ENCODE measurements at places on chromosomes 12 and 14. TPM values are rescaled to one million over a fixed set of nuclear protein-coding genes. Genes with fewer than 3 reads are reported as not detected.

DNA sequence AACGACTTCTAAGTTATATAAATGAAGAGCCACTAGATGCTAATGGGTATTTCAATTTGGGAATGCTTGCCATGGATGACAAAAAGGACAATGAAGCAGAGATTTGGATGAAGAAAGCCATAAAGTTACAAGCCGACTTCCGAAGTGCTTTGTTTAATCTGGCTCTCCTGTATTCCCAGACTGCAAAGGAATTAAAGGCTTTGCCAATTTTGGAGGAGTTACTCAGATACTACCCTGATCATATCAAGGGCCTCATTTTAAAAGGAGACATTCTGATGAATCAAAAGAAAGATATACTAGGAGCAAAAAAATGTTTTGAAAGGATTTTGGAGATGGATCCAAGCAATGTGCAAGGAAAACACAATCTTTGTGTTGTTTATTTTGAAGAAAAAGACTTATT lies 52.8 kb downstream of the TMTC3 start:
- DNase-seq = no peak

DNA sequence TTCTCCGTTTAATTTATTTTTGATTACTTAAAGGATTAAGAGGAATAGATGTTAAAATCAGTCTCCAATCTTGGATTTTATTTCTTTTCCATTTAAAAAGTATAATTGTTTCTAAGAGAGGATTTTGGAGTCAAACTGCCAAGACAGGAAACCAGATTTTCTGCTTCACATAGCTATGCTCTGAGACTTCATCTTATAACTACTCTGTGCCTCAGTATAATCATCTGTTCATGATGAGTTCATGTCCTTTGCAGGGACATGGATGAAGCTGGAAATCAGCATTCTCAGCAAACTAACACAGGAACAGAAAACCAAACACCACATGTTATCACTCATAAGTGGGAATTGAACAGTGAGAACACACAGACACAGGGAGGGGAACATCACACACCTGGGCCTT lies 9.0 kb upstream of the TAS2R31 start:
- no peak for DNase-seq

GRCh38 chr14:74824997-74825396 lies 50.9 kb downstream of the PROX2 start:
- no peak for DNase-seq

KRT82 gene
- not detected for total RNA-seq

IKZF4 gene
- total RNA-seq = 7.5 TPM

- no peak for DNase-seq
Observed at GRCh38 chr14:94680862-94681288, 68.7 kb downstream of the SERPINA3 start.

DNA sequence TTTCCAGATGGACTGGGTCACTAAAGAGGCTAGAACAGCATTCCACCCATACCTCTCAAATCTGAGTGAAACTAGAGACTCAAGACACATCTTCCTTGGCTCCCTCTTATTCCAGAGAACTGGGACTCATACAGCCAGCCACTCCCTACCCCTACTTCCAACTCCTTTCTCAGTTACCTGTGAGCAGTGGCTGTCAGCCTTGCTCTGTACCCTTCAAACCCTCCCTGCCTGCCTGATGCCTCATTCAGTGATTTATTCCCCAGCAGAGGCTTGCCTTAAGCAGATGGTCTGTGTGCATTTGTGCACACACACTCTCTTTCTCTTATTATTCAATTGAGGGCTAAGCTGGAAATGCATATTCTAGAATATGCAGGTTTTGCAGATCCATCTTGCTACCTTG lies 14.6 kb downstream of the GPR84 start:
- DNase-seq = no peak

DNA sequence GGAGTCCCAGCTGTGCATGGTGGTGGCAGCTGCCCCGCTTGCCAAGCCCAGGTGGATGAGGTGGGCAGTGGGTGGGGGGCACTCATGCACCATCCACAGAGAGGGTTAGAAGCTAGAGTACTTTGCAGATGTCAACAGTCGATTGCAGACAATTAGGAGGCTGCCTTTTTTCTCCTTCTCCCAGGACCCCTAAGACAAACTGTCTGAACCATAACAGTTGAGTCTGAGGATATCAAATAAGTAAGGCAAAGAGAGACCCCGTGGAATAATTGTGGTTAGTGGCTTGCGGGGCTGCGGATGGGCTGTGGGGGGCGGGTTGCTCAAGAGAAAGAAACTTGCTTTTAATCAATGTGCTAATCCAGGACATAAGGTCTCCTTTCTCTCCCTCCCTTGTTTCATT lies 926.2 kb downstream of the VRK1 start:
- no peak for DNase-seq

HOTAIR gene
- total RNA-seq = not detected

DNA sequence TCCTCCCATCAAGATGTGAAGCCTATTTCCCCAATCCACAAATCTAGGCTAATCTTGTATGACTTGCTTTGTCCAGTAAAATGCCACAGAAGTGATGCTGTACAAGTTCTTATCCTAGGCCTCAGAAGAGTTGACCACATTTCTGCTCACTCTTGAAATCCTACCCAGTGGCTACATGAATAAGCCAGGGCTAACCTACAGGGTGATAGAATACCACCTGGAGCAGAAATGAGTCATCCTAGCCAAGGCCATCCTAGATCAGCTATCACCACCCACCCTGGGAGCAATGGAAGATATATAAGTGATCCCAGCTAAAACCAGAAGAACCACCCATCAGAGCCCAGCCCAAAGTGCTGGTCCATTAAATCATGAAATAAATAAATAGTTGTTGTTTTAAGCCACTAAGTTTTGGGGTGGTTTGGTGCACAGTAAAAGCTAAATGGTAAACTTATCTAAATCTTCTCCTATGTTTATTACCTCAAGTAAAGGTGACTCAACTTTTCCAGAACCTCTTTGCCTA lies 105.1 kb downstream of the RPS29 start:
- no peak for DNase-seq

DNA sequence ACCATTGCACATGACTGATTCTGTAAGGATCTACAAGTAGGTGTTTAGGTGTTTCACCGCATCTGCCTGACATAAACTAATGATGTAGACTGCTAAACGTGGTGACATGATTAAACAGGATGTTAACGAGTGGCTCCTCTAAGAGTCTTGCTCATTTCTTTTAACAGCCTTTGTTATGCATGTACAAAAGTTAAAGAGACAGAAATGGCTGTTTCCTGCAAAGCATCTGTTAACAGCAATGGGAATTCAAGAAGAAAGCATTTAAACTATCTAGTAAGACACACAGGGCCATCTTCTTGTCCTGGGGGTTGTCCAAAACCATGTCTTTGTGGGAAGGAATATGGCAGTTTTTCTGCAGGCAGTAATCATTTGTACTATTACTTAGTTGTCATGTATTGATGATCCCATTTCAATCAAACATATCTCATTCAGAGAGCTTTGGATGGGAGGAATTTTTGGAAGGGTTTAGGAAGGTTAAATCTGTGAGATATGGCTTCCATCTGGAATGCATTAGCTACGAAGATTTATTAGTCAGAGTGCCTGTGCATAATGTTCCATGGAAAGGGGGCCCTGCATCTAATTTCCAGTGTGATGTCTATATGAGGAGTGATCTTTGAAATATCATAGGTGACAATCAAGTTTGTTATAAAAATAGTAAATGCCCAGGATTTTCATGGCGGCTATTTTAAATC lies 495.1 kb downstream of the EGLN3 start:
- no peak for DNase-seq

DNA sequence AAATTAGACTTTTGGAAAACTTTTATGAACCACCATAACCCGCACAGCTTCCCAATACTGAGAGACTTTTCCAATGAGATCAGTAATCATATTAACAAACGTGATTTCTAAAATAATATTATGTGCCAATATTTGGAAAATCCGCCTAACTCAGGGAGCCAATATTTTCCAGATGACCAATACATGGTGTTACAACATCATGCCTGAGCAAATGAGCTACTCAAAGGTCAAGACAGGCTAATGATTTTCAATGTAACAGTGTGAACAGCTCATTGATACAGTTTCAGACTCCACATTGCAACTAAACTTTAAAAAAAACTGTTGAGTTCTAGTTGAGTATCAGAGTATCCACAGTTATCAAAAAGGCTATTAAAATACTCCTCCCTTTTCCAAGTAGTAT lies 46.8 kb downstream of the RNF34 start:
- no peak for DNase-seq

DNA sequence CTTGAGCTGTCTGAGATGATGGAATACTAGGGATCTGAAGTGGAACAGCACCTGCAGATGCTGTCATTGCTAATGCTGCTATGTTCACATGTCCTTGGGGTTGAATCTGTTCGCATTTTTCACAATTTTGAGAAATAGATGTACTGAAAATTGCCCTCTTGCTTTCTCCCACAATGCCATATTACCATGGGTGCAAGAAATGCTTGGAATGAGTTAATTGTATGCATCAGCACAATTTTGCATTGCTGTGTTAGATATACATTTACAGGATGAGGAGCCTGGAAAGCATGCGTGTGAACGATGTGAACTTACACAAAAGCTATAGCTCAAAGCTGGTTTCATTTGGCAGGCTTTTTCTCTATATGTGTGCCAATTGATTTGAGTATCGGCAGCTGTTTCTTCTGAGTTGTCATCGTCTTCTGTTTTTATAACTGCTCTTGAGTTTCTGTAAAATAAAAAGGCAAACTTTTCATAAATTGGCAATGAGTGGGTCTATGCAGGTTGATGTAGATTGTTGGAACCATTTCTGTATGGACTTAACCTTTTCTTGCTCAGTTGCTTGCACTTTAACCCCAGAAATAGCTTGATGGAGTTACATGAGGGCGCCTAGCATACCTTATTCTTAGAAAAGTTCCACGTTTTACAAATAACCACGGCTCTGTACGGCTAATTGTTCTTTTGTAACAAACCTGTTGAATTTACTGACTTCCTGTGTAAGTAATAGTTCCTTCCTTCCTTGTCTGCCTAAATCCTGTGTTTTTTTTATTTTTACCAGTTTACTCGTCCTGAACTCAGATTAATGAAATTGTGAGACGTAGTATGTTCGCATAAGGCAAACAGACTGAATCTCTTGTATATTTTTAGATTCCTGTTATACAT lies 105.9 kb downstream of the FGD4 start:
- no peak for DNase-seq

- no peak for DNase-seq
Observed at GRCh38 chr12:113497693-113498092, 26.0 kb upstream of the LHX5 start.

DNA sequence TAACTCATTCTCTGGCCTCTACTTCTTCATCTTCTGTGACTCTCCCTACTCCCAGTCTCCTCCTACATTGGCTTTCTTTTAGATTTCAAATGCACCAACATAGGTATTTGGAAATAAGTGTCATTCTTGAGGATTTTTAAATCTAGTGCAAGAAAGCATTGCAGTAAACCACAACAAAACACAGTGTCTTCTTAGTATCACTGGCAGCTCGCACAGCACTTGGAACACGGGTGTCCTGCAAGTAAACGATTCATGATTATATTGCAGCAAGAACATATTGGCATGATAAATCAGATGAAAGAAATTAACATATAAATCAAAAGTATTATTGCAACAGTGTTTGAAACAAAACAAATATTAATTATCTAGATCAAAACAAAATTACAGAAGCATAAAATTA lies 45.6 kb downstream of the MAGOHB start:
- DNase-seq = no peak

TAS2R30 gene
- total RNA-seq = 0.72 TPM

DNA sequence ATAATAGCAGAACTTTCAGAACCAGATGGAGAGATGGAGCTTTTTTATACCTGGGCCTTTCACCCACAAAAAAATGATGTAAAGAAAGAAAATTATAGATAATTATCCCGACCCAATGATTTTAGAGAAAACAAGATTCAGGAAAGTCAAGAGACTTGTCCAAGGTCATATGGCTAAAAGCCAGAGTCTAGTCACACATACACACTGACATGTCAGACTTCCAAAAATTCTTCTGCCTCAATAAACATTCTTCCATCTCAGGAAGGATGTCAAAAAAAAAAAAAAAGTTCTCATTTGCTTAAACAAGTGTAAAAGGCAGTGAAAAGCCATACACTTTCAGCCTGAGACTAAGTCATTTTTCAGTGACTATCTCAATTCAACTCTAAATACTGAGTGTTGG lies 116.0 kb downstream of the PRICKLE1 start:
- no peak for DNase-seq

FGD6 gene
- 23.5 TPM for total RNA-seq

DNA sequence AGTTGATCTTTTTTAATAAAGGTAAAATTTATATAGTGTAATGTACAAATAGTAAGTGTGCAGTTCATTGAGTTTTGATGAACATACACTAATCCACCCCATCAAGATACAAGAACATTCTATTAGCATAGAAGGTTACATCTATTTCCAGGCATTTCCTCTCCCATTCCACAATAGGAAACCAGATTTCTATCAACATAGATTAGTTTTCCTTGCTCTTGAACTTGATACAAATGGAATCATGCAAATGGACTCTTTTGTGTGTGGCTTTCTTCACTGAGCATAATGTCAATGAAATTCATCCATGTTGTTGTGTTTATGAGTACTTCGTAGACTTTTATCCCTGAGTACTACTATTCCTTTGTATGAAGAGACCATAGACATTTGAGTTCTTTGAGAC lies 10.8 kb downstream of the STYX start:
- DNase-seq = no peak

DNA sequence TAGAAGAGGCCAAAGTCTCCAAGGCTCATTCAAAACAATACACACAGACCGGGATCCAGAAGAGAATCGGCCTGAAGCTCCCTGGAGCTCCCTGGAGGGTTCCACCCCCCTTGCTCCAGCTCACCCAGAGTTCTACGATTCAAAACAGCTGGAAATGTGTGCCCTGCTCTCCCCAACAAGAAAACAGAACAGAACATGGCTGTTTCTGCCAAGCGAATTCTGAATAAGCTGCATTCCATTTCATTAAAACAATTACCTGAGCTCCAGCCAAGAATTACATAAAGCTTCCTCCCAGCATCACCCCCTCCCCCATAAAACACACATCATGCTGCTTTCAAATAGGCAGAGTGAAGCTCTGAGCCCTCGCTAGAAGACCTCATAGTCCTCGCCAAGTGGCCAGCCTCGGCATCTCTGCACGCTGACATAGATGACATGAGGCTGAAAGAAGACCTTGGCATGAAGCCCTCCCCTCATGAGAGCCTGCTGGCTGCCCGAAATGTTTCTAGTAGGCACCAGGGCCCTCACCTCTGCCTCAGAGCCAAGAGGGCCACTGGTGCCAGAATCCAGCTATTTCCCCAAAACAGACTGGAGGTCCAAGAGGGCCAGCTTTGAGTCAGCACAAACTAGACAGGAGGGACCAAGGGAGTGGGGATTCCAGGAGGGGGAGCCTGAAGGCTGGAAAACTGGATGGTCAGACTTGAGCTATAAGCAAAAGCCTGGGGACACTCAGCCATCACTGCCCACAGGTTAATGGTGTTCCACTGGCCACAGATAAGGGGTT lies 8.3 kb downstream of the PXN start:
- DNase-seq = peak; percentile 81

- DNase-seq = no peak
Observed at GRCh38 chr12:94435511-94435927, 24.1 kb downstream of the CEP83 start.

GRCh38 chr12:80509781-80510556 lies 65.9 kb downstream of the PTPRQ start:
- no peak for DNase-seq
